ENCODE measurements at places on chromosomes 1 and 21.
A peak's percentile ranks its signal among the peaks of the same experiment; 100 is the strongest.

GRCh38 chr1:199529324-199529723 is 498.2 kb upstream of the NR5A2 start:
- no peak for DNase-seq

DNA sequence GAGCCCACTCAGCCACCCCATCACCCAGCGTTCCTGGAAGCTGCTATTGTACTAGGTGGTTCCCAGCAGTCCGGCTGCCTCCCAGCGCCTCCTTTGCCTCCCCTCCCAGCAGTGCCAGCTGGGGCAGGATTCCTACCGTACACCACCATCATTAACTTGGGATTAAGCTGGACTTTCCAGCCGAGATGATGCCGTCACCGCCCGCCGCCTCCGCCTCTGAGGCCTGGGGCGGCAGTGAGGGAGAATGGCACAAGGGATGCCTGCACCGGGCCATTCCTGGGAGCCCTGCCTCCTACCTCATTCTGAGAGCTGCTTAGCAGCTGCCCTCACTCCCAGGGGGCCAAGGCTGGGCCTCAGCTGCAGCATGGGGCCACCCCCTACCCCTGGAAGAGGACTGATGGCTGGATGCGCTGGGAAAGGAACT is 13.2 kb downstream of the CNTN2 start:
- no peak for DNase-seq

DNA sequence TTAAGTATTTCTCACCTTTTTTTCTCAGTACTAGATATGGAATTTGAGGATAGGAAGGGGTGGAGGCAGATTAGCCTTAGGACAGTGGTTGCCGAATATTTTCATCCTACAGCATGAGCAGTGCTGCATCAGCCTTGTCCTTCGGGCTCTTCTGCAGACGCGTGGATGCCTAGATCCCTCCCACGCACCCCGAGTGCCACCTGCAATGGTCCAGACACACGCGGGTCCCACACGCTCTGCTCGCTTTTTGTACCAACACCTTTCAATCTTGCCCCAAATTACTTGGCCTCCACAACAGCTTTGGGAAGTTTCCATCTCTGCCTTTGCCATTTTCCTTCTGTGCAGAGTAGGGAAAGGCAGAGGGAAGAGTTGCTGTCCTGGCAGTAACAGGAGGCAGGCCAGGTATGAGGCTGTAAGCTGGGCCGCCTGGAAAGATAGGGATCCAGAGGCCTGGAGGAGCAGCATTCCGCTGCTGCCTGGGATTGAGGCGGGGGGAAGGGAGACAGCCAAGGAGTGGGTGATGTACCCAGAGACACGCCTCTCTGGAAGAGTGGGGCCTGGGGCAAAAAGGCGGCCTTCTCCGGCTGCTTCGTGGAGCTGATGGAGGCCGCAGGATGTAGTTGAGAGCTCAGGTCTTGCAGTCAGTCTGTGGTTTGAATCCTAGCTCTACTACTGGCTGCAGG is 467.7 kb downstream of the KIF26B start:
- DNase-seq, result no peak

GRCh38 chr1:68959461-68960030 is 462.7 kb upstream of the DEPDC1 start:
- DNase-seq, result no peak

DNA sequence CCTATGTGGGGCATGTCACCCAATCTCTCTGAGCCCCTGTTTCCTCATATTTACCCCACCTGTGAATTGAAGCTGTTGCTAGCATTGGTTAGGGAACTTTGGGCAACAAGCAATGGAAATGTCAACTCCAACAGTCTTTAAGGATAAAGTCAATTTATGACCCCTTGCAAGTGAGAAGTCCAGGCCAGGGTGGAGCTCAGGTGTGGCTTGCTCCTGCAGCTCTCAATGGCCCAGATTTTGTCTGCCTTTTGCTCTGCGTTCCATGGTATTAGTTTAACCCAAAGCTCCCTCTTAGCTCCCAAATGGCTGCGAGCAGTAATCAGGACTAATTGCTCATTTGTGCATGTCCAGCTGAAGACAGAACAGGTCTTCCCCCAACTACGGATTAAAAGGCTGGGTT is 70.4 kb upstream of the ABCG1 start:
- DNase-seq, result no peak

GRCh38 chr1:178134061-178134460 is 40.2 kb downstream of the RASAL2 start:
- DNase-seq, result no peak

- DNase-seq, result peak; percentile 55
Observed at GRCh38 chr1:198656500-198656932, 17.7 kb downstream of the PTPRC start.

DNA sequence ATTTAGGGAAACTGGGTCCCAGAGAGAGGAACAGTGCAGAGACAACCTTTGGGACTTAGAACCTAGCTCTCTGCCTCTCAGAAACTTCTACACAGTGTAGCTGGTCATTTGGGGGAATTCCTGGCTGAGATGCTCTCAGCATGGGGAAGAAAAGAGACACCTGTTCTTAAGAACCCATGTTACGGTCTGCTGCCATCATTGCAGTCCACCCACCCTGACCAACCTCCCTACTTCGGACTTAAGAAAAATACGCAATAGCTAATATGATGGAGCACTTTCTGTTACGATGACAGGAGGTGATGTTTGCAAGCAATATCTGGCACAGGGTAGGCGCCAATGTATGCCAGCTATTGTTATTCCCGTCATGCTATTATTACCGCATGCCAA is 177.9 kb downstream of the IGSF21 start:
- no peak for DNase-seq

DNA sequence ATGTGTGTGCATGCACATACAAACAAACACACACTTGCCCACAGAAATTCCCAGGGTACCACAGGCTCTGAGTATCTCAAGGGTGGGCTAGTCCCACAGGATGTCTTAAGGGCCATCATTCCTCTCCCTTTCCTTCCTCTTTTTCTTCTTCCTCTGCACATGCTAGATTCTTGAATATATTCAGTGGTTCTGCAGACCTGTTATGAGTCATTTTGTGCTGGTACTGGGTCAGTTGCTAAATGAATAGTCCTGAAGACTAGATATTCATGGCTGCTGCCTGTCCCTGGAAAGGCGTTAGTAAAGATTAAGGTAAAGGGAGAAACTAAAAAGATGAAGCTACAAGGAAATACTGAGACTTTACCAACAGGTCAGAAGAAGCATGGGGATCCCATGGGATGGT is 256.7 kb upstream of the KIAA0040 start:
- DNase-seq, result no peak

- DNase-seq, result no peak
Observed at GRCh38 chr1:119367432-119368124, 1.0 kb upstream of the HAO2 start.

GRCh38 chr1:9438431-9439073 is 100.7 kb upstream of the SLC25A33 start:
- DNase-seq, result no peak

- no peak for DNase-seq
Observed at GRCh38 chr1:32485554-32486255, 20.8 kb downstream of the ZBTB8B start.

GRCh38 chr1:36971852-36972618 is 62.3 kb downstream of the GRIK3 start:
- DNase-seq, result no peak

DNA sequence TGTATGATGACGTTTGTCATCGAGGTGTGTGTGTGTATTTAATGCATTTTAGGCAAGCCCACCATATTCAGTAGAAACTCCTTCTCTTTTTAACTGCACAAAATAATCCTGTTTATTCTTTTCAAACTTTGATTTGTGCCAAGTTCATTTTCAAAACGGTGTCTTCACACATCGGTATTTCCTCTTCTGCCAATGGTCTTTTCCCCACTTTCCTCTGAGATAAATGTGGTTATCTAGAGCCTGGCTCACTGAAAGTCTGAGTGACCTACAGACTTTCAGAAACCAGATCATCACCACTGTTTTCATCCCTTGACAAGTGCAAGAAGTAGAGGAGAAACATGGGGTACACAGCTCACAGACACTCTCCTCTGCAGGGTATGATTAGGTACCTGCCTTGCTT is 69.4 kb downstream of the GPATCH2 start:
- DNase-seq, result no peak

DNA sequence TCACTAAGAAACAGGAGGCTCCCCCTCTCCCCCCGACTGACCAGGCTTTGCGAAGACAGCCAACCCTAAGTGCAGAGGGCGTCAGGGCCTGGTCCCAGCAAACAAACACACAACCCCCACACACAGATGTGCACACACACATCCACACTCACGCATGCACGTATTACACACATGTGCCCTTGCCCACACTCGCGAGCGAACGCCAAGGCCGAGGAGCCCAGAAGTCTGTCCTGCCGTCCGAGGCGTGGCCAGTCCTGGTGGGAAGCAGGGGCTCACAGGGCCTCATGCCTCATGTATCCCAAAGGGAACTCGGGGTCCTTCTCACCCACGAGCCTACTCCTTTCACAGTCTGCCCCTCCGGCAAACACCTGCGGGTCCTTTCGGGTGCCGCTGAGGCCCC is 2.0 kb downstream of the SDF4 start:
- DNase-seq, result no peak

- DNase-seq, result no peak
Observed at GRCh38 chr1:21149430-21149854, 27.3 kb downstream of the EIF4G3 start.

DNA sequence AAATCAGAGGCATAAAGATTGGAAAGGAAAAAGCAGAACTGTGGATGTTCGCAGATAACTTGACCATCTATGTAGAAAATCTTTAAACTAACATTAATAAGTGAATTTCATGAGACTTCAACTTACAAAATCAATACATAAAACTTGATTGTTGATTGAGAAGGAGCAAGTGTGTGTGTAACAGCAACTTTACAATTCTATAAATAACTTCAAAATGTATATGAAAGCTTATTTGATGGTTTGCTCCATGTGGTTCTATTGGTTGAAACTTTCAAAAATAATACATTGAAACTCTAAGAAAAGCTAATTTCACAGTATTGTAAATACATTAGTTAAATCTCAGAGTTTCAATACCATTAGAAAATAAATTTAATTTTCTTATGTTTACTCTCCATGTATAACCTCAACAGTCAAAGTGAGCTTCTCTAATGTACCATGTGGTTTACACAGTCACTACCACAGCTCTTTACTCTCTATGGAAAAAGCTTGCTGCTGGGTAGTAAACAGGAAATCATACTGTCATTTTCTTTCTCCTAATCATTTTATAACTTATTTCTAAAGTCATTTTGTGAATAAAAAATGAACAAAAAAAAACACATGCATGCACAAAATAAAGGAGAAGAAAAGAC is 12.0 kb downstream of the AKT3 start:
- no peak for DNase-seq

- DNase-seq, result no peak
Observed at GRCh38 chr1:156371553-156372264, 2.7 kb downstream of the RHBG start.

DNA sequence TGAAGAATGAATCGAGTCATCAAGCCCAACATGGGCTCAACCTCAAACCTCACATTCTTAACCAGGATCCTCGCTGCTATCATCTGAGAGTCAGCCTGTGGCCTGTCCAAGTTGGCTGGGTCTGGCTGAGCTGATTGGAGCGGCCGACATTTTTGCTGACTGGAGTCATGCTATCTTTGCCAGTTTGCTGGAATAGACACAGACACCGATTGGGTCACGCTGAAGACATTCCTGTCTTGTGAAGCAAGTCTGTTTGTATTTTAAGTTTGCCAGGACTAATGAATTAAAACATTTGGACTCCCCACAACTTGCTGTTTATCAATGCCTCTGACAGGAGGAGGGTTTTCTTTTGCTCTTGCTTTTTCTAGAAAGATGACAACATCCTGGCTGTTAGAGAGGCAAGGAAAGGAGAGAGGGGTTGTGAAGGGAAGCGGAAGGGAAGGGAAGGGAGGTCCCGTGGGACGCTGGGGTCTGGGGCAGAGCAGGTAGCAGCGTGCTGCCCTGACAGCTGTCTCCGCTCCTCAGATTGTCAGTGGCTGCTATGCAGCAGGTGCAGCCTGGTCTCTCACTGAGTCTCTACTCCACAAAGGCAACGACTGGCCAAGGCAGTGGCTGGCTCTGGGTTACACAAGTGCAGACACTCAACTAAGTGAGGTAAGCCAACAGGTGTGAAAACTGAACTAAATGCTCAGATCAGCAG is at the start of gene MAP3K7CL:
Gene MAP3K7CL (plus strand): TSS at position 375 of the 700 bp plus-strand sequence. CDS start 2,701 bp downstream, outside the sequence.
- no peak for DNase-seq

DNA sequence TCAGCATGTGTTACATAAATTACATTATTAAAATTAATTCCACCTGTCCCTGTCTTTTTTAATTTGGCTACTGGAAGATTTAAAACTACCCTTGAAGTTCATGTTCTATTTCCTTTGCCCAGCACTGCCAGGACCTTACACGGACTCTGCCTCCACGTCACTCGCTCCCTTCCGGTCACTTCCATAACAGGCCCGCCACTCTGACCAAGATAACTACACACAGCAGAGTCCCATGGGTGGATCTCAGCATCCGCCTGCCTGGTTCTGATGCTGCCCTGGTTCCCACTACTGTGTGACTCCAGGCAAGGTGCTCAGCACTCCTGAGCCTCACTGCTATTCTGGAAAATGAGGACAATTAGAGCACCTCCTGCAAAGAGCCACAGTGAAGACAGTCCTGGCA is 153.3 kb upstream of the ERG start:
- no peak for DNase-seq

- DNase-seq, result no peak
Observed at GRCh38 chr1:3717715-3718601, 34.3 kb upstream of the CCDC27 start.

DNA sequence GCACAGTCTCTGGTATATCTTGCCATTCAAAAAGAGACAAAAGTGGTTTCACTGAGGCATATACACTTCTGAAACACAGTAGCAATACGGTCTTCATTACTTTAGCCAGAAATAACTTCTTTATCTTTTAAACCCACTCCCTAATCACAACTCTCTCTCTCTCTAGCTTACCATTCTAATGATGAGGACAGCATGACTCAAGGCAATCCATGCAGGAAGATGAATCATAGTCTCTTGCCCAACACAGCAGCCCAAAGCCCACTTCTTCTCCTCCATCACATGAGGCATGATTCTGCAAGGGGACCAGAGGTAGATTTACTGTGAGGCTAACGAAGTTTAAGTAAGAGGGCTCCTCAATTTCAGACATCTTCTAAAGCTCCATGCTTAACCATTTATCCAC is 285.0 kb upstream of the NR5A2 start:
- DNase-seq, result no peak

GRCh38 chr1:150902346-150902745 is 15.4 kb downstream of the CTXND2 start:
- DNase-seq, result no peak

DNA sequence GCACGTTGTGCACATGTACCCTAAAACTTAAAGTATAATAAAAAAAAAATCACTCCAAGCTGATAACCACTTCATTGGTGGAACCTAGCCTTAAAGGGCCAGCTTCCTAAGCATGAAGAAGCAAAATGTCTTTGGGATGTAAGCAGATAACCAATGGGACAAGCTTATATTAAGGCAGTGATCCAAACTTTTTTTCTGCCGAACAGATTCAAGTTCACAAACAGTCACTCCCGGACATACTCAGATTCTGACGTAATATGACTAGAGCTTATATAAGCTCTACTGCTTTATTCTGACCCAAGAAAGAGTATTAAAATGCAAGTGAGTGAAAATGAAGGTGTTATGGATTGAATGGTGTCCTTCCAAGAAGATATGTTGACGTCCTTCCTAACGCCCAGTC is 44.9 kb upstream of the HIVEP3 start:
- DNase-seq, result no peak

All from activated T-helper 1 cell treated with Interleukin-2 at 50 U/mL for 16 hours (primary cell).